ENCODE measurements at places on chromosomes 3 and 15.

DNA sequence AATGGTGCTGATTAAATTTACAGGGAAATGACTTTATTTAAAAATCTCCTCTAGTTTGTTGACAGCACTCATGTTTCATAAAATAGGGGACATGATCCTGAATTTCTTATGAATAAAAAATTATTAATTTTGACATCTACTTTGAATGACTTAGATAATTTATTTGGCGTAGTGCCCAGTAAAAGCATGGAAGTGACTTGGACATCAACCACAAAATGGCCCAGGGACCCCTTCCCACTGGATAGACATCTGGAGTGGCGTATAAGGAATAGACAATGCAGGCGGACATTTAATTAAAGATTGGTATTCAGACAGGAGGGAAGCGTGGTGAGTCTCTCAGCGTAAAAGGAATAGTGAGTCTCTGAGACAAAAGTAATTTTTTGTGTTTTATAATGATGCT, 79.8 kb downstream of the ADAMTSL3 start:
- no peak for DNase-seq

DNA sequence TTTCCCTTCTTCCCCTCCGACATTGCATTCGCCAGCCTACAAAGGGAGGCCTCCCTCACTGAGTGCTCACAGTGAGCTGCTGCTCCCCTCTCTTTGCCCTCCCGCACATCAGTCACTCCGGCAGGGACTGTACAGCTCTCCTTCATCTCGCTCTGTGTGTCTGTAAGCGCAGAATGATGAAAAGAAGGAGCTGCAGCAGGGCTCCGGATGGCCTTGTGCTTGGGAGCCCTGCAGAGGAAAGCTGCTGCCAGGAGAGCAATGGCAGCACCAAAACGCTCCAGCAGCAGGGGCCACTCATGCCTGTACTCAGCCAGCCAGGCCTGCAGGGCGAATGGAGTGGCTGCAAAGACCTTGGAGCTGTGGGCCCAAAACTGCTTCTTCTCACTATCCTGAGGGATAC, 107.0 kb upstream of the NSMCE3 start:
- DNase-seq, result peak; percentile 47

DNA sequence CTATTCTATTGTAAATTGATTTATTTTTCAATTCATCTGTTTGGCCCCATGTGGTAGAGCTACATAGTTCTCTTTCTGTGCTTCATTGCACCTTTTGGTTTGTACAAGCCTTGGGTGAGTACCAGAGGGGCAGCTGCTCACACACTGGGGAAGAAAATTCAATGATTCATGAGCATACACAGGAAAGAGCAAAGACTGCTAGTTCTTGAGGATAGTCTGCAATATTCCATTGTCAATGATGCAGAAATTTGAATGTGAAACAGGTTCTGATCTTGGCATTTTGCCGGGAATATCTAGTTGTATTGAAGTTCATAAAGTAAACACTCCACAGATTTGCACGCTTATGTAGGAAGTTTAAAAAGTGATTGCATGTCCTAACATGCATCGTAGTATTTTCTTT, 304.6 kb downstream of the NAALADL2 start:
- DNase-seq, result peak; percentile 30

DNA sequence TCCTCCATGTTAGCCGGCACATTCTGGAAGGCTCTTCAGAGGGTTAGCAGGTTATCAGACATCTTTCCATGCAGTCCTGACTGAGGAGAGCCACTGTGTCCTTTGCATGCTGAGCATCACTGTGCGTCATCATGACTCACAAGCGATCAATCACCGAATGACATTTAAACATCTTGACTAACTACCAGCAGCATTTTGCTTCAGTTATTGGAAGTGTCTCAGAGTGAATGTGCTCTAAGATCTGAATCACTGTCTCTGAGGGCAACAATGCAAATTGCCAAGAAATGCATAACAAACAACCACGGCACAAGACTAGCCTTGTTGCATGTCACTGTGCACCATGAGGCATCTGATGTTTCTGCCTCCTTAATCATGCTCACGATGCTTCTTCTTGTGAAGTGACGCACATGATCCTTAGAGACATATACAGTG, 18.3 kb upstream of the ATP8B4 start:
- no peak for DNase-seq

DNA sequence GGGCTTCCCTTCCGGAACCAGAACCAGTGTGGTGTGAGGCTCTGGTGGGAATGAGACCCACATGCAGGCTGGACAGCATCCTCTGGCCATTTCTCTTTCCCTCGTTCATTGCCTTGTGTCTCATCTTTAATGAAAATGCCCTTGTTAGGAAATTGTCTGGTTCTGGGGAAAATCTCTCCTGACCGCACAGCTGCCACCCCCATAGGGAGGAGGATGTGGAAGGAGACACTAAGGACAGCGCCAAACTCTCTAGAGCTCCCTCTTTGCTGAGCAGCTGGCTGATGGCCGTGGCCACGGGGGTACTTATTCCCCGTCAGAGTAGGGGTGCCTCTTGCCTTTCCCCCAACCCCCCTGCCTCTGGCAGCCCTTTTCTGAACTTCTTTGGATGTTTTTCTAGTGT, 297.6 kb upstream of the C2CD4B start:
- DNase-seq, result no peak

GRCh38 chr3:110253794-110254193, 817.8 kb upstream of the NECTIN3 start:
- DNase-seq, result no peak

DNA sequence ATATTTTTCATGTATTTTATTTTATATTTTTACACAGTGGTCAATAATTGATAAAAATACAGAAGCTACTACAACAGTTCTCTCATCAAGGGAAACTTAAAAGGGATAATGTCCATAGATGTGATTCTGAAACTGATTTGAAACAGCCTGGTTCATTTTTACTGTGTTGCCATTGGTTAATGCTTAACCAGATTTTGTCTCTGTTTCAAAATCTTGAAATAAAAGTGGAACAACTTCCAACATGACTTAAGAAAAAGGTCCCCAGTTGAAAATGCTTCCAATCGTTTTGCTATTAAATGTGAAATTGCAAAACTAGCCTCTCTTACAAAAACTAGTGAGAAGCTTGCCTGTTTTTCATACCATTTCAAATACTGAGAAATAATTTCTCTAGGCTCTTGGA, 240.7 kb downstream of the LPP start:
- no peak for DNase-seq

GRCh38 chr3:115624901-115625300, 1.6 kb downstream of the GAP43 start:
- peak; percentile 70 for DNase-seq

GRCh38 chr3:55875113-55875512, 388.0 kb upstream of the WNT5A start:
- DNase-seq, result peak; percentile 44

- no peak for DNase-seq
These were observed 48.2 kb upstream of the ALDH1A3 start for GRCh38 chr15:100831467-100831866.

- no peak for DNase-seq
These were observed 228.7 kb upstream of the ST8SIA2 start for GRCh38 chr15:92165001-92165346.

DNA sequence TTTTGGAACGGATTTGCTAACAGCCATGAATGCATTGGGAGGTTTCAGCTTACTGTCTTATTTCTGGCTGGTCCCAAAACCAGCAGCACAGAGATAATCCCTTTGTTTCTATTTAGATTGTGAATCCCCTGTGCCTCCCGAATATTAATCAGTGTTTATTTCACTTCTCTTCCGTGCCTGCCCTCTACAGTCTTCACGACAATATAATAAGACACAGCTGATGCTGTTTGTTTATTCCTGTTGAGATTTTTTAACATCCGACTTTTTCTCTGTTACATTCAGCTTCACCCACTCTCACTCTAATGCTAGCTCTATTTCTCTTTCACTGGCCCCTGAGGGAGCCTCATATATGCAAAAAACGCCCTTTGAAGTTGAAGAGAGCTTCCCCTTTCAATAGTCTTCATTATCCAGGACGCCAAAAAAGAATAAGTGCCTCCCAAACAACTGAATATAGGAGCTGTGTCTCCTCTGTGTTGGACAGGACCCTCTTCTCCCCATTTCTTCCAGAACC, 995.3 kb downstream of the ROBO2 start:
- peak; percentile 80 for DNase-seq

- no peak for DNase-seq
These were observed 45.9 kb upstream of the THBS1 start for GRCh38 chr15:39534996-39535395.

GRCh38 chr3:142022381-142022780, 127.0 kb downstream of the TFDP2 start:
- peak; percentile 41 for DNase-seq

DNA sequence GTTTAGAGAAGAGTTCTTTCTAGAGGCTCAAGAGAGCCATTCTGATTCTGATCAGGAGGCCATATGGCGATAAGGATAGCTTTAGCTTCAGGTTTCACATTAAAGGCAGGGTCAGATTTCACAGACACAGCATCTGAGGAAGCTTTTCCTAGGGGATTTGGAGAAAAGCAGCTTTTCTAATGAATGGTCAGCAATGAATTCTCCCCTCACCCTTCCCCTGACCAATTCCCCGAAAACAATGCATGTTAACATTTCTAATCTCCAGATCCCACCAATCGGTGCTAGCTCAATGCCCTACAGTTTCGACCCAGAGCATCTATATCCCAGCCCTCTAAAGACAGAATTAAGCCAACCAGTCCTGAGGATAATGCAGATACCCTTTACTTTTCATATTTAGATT, 9.8 kb downstream of the AGBL1 start:
- DNase-seq, result no peak

- DNase-seq, result no peak
These were observed 111.5 kb upstream of the LPP start for GRCh38 chr3:188042466-188042865.

GRCh38 chr3:66270701-66271100, 49.9 kb downstream of the SLC25A26 start:
- DNase-seq, result no peak

GRCh38 chr3:186361762-186362536, at the start of gene DGKG:
Gene DGKG (minus strand): TSS chr3:186362234. CDS start chr3:186320459, 41,775 bp downstream.
- DNase-seq, result peak; percentile 56

- DNase-seq, result no peak
These were observed 1060.2 kb downstream of the NSUN3 start for GRCh38 chr3:95123104-95123503.

GRCh38 chr3:69948246-69948862, 51.2 kb upstream of the SAMMSON start:
- peak; percentile 67 for DNase-seq

DNA sequence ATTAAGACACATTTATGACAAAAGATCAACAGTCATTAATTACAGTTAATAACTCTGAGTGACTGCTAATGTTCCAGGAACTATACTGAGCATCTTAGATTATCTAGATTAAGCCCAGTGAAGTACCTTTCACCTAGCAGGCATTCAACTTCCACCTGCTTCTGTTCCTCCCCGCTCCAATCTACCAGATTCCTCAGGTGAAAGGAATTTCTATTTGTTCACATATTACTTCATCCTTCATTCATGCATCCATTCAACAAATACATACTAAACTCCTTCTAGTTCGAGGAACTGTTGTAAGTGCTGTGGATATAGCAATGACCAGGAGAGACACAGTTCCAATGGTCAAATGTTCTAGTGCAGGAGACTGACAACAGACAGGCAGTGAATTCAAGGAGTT, 139.3 kb downstream of the FILIP1L start:
- DNase-seq, result no peak

GRCh38 chr15:68638953-68639515, 60.2 kb downstream of the CORO2B start:
- DNase-seq, result no peak

- DNase-seq, result peak; percentile 34
These were observed 43.8 kb upstream of the LRRFIP2 start for GRCh38 chr3:37218206-37218605.

- DNase-seq, result peak; percentile 67
These were observed 1.3 kb downstream of the TCF12 start for GRCh38 chr15:56919609-56920366.

DNA sequence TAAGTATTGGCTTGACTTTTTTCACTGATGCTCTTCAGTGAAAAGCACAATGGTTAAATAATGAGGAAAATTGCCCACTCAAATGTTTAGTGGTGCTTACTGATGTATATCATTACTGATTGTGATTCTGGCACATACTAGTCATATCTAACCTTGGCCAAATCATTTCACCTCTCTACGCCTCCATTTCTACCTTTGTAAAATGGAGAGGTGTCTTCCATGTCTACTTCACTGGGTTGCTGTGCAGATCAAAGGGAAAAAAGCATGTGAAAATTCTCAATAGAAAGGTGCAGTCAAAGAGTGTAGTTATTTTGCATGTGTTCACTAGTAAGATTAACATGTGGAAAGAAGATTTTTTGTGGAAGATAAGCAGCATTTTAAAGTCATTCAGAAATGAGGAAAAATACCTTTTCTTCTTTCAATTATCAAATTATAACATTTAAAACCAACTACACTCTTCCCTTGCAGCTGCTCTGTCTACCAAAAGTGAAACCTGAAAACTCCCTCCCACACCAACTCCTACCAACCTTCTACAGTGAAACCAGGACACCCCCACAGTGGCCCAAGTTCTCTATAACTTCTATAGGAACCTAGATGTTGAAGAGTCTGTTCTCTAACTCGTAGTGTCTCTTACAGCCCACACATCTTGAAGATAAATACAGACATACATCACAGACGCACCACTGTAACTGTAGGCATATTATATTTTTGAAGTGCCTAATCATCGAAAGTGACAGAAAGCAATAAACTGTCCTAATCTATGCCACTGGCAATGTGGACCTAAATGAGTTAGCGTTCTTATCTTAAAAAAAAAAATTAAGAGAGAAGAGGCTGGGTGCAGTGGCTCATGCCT, 1.4 kb downstream of the CD200R1 start:
- no peak for DNase-seq

DNA sequence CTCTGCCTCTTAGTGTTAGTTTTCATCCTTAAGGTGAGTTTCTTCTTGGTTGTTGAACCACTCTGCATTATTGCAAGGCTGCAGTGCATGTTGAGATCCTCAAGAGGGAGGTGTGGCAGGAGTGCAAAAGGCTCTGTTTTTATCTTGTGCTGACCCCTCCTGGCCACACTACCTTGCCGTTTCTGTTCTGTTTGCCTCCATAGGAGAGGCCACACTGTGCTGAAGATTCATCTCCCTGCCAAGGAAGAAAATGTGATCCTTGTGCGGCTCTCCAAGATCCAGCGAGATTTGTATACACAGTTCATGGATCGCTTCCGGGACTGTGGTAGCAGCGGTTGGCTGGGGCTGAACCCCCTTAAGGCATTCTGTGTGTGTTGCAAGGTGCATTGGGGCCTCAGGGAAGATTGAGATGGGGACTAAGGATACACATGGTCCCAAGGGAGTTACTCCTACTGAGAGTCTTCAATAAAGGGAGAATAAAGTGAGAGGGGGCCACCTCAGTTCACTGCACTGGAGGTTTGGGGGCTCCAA, 33.0 kb upstream of the TEX264 start:
- DNase-seq, result peak; percentile 20
